Renal cortical epithelial cell (primary cell): ENCODE measurements at places on chromosomes 6 and 20.

DNA sequence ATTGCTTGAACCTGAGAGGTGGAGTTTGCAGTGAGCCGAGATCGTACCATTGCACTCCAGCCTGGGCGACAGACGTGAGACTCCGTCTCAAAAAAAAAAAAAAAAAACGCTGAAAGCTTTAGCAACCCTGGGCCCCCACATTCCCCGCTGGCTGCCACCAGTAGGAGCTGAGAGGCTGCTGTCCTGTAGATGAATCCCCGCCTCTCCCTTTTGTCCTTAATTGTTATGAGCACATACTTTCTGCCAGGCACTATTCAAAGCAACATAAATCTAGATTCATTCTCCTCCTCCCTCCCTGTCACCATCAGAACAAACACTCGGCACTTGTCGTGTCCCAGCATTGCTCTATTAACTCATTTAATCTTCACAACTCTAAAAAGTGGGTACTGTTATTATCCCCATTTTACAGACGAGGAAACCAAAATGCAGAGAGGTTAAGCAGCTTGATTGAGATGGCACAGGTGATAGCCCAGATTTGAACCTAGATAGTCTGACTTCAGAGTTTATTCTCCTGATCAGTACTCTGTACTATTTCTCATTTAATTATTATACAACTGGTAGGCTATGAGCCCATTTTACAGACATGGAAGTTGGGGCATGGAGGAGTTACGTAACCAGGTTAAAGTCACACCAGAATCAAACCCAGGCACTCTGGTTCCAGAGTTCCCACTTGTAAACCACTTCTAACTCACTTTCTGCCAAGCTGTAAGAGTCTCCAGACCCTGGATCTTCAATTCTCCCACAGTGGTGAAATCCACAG is 97.4 kb downstream of the EYA2 start:
- no peak for DNase-seq

DNA sequence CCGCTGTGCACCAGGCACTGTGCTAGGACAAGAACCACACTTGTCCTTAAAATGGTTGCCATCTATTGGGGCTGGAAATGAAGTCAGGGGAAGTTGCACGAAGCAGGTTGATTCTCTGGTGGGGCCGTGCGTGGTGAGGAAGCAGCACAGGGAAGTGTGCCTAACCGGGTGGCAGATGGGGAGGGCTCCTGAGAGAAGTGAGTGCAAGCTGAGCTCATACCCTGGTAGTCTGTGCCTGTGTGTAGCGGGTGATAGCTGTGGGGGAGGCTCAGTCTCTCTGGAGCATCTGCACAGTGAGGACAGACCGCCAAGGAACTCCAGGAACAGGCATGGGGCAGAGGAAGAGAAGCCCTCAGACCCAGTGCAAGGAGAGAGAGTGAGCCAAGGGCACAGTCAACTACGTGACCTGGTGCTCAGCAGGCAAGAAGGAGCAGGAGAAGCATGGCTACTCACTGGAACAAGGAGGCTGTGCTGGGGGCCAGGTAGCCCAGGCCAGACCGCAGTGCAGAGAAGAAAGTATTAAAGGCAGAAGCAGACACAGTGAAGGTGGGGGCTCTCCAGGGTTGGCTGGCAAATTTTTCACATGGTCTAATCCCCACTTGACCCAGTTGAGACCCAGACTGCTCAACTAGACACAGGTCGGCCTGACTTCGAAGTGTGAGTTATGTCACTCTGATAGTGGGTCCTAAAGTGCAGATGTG is 155.0 kb downstream of the CDH26 start:
- DNase-seq = no peak

GRCh38 chr6:165830761-165831160 is 167.7 kb upstream of the PDE10A start:
- no peak for DNase-seq

- no peak for DNase-seq
Measured at GRCh38 chr20:24574797-24575196, 105.4 kb downstream of the SYNDIG1 start.

DNA sequence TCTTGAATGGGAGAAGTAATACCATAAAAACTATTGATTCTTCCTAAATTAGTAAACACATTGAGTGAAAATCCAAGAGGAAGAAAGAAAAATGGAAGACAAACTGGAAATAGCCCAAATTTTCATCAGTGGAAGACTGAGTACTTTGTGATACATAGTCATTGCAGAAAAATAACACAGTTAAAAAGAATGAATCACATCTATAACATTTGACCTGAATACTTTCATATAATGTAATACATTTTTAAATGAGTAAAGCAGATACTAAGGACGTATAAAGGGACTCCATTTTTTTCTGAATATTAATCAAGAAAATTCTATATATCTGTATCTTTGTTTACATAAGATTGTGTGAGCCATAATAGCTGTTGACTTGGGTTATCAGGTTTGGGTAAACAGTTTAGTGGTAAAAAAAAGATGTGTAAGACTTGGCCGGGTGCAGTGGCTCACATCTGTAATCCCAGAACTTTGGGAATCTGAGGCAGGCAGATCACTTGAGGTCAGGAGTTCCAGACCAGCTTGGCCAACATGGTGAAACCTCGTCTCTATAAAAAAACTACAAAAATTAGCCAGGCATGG is 4.3 kb upstream of the SLC17A2 start:
- no peak for DNase-seq

- no peak for DNase-seq
Measured at GRCh38 chr20:63327231-63327745, 33.9 kb downstream of the CHRNA4 start.

- no peak for DNase-seq
Measured at GRCh38 chr6:43705996-43706395, 18.4 kb upstream of the MRPS18A start.

DNA sequence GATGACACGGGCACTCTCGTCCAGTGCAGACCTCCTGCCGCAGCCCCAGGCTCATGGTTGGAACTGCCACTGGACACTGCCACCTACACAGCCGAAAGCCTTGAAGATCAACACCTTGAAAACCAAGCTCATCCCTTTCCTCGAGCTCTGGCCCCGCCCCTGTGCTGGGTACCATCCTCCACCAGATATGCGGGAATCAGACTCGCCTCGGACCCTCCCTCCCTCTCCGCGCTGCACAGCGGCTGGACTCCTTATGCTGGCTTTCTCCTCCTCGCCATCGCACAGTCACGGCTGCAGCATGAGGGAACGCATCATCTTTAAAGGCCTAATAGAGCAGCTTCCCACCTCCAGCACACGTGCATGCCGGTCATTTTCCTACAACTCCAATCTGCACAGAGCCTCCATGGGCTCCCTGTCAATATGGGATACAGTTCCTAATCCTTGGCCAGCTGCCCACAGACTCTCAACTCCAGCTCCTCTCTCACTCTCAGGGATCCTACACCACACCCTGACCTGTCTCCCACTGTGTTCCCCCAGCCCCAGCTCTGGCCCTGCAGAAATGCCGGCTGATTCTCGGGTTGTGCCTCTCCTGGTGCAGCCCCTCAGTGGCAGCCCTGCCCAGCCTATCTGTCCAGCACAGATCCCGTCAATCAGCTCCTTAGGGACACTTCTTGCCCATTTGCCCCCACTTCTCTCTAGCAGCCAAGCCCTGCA is 23.2 kb downstream of the TXNDC5 start:
- no peak for DNase-seq

DNA sequence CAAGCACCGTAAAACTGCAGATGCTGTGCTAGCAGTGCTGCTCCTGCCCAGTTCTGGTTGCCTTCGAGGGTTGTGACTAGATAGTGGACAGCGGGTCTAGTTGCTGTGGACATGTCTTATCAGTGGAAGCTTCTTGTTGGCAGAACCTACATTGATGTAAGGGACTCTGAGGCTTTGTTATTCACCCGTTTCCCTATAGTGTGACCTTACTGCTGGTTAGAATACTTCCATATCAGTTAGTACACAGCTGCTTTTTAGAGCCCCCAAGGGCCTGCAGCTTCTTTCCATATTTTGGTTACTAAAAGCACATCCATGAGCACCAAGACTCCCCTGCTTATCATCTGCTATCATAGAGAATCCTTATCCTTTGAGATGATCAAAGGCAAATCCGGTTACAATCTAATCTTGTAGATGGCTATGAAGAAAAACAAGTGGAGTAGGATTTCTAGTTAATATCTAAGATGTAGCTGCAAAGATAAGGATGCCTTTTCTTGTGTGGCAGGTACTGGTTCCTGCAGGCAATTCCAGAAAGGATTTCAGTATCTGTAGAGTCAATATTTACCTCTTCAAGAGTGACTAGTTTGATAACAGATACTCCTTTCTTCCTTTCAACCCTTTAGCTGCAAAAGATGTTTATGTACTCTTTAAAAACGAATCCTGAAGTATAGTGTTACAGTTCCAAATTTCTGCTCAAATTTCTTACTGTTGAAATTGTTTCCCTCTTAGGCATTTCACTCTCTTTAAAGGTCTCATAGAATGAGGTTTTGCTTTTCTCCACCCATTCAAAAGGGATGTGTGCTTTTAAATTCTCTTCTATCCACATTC is 163.6 kb downstream of the JARID2 start:
- DNase-seq = no peak

DNA sequence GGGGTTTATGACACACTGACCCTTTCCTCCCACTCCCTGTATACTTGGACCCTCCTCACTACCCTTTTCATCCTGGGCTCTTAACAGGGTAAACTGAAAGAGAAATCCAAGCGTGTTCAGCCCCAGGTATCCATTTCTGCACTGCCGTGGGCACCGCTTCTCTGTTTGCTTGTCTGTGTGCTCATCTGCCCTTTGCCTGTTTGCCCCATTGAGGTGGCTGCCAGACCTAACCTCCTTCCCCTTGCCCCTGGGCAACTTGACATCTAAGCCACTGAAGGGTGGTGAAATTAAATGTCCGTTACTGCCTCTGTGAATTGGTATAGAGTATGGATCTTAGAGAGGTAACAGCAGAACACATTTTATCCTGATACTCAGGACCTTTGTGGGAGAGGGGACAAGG is 38.7 kb downstream of the ACSS2 start:
- DNase-seq = no peak

- no peak for DNase-seq
Measured at GRCh38 chr20:858011-858410, 24.5 kb downstream of the FAM110A start.

GRCh38 chr6:1104988-1105670 is 206.8 kb upstream of the FOXQ1 start:
- no peak for DNase-seq

DNA sequence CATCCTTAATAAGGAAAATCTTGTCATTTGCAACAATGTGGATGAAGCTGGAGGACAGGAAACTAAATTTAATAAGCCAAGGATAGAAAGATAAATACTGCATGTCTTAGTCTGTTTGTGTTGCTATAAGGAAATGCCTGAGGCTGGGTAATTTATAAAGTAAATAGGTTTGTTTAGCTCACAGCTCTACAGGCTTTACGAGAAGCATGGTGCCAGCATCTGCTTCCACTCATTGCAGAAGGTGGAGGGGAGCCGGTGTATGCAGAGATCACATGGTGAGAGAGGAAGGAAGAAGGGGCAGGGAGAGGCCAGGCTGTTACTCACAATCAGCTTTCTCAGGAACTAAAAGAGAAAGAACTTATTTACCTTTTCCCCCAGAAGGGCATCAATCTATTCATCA is 118.9 kb upstream of the SMLR1 start:
- DNase-seq = peak; percentile 9

GRCh38 chr20:44319839-44320422 is 8.9 kb upstream of the FITM2 start:
- no peak for DNase-seq

DNA sequence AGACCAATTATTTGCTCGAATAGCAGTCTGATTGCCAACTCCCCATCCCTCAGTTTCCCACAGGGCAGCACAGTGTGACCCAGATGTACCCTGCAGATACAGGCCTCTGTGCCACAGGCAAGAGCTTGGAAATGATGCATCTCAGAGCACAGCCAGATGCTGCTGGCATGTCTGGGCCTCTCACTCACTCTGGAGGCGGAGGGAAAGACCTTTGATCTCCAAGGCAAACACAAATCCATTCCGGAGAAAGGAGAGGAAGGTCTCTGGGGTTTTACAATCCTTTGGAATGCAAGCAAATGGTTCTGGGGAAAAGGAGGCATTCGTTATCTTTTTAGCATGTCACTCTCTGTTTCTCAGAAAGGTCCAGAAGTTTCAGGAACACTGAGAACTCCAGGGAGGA is 74.2 kb downstream of the RIOK1 start:
- DNase-seq = peak; percentile 13

GRCh38 chr6:36730424-36731380 is 33.1 kb downstream of the RAB44 start:
- no peak for DNase-seq

DNA sequence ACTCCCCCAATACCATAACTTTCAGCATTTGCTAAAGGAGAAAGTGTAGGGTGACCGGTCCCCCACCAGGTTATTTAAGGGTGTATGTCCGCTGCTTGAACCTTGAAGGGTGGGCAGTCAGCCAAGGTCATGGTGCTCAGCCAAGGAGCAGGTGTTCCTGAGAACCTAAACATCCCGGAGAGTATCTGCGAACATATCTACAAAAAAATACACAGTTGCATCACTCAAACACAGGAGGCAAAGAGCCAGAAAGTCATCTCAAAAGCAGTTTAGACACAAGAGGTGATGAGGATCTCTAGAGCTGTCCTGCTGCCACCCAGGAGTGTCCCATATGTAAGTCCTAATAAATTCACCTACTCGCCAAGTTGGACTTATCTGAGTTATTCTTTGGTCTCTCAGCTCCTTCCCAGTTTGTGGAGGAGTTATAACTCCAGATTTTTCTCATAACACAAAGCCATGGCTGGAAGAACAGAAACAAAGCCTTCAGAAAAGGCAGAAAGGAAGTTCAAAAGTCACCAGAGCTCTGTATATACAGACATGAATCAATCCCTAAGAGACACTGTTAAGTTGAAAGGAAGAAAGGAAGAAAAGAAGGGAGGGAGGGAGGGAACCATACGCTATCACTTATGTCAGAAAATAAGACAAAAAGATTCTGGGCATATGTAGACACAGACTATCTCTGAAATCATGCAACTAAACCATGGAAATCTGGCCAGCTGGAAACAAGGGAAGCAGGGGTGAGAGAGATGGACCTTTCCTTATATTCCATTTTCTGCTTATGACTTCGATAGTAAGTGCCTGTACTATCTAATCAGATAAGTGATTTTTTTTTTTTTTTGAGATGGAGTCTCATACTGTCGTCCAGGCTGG is 11.3 kb downstream of the MBOAT1 start:
- DNase-seq = peak; percentile 36

- peak; percentile 53 for DNase-seq
Measured at GRCh38 chr6:31897612-31898382, at the start of gene EHMT2. Gene EHMT2 (minus strand): TSS chr6:31897698. CDS start chr6:31897677, 21 bp downstream.

DNA sequence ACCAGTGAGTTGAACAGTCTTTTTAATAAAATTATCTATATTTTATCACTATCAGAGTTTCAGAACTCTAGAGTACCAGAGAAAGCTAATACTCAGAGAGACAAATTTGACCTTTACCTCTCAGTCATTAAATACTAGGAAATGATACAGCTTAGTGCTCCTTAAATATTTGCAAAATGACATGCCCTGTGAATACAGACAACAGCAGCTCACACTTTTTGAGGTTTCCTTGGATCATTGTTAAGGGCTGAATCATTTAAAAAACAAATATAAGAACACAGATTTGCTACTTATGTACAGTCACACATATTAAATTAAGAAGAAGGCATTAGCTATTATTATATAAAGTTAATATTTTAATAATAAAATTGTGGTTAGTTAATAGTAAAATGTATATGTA is 1158.7 kb upstream of the EYS start:
- peak; percentile 51 for DNase-seq
